Naive thymus-derived CD8-positive, alpha-beta T cell (primary cell): ENCODE measurements at places on chromosomes 12 and 14.

DNA sequence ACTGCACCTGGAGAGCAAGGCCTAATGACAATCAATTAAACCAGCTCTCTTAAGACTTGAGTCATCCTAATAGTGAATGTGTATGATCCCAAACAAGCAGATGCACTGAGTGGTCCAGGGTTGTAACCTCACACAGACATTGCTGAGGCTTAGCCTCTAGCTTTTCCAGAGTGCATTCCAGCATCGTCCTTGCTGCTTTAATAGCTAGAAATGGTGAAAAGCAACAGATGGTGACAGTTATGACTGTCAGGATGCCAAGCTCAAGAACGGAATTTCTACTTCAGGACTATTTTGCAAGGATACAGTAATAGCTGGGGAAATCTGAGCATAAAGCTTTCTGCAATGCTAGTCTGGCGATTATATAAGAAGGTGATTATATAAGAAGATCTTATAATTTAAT, 34.6 kb downstream of the PTPRR start:
- DNase-seq = no peak
- H3K27me3 ChIP-seq = no peaks in the 10 kb centered on the region
- H3K36me3 ChIP-seq = no peaks in the 10 kb centered on the region
- H3K27ac ChIP-seq = no peak overlapping the region
- H3K4me1 ChIP-seq = no peaks in the 10 kb centered on the region
- no peak overlapping the region for H3K4me3 ChIP-seq

DNA sequence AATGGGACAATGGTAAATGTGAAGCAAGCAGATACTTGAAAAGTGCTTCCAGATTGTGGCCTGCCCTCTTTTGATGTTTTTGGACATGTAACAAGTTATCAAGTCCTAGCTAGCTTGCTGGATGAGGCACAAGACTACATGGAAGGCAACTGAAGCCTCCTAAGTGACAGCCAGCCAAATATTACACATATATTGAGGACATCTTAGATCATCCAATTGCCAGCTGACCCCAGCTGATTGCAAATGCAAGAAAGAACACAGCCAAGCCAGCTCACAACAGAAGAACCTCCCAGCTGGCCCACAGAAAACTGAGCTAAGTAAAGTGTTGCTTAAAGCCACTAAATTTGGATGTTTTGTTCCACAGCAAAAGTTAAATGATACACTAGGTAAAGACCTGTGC, 156.9 kb downstream of the SRGAP1 start:
- H3K4me1 ChIP-seq = no peaks in the 10 kb centered on the region
- peaks cover 4% of the 10 kb centered on the region for H3K36me3 ChIP-seq
- H3K27me3 ChIP-seq = peaks cover 15% of the 10 kb centered on the region
- H3K27ac ChIP-seq = no peak overlapping the region
- DNase-seq = no peak

GRCh38 chr14:64209444-64210131, 84.6 kb downstream of the ESR2 start:
- no peak overlapping the region for H3K4me3 ChIP-seq
- peaks cover 5% of the 10 kb centered on the region for H3K36me3 ChIP-seq
- H3K27ac ChIP-seq = no peak overlapping the region
- DNase-seq = no peak
- no peaks in the 10 kb centered on the region for H3K4me1 ChIP-seq

DNA sequence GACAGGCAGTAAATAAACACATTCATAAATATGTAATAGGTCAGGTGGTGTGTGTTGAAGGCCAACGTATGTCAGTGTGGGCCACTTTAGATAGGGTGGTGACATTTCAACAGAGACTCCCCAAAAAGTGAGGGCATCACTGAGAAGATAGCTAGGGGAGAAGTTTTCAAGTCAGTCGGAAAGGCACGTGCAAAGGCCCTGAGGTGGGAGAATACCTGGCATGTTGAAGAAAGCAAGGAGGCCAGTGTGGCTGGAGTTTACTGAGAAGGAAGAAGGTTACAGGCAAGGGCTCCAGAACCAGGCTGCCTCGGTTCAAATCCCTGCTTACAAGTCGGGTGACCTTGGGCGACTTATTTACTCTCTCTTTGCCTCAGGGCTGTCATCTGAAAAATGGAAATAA, 11.0 kb upstream of the HEBP1 start:
- H3K27ac ChIP-seq = no peak overlapping the region
- H3K36me3 ChIP-seq = no peaks in the 10 kb centered on the region
- no peak overlapping the region for H3K4me3 ChIP-seq
- no peaks in the 10 kb centered on the region for H3K4me1 ChIP-seq
- H3K27me3 ChIP-seq = no peaks in the 10 kb centered on the region
- no peak for DNase-seq

GRCh38 chr12:13373131-13373530, 176.6 kb downstream of the EMP1 start:
- H3K27me3 ChIP-seq = peaks cover 4% of the 10 kb centered on the region
- no peaks in the 10 kb centered on the region for H3K36me3 ChIP-seq
- H3K4me1 ChIP-seq = no peaks in the 10 kb centered on the region
- DNase-seq = no peak

DNA sequence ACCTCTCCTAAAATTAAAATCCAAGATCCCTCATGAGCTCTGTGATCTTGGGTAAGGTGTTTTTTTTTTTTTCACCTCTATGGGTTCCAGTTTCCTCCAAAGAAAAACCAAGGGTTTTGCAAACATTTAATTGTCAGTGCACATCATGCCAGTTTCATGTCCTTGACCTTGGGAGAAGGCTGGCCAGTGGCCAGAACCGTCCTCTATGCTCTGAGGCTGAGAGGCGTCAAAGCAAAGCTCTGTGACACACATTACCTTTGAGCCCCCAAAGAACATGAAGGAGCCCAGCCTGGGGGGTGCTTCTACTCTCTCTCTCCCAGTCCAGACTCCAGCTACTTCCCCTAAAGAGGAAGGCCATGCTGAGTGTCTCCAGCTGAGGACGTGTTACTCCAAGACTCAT, 145.5 kb upstream of the TMEM132C start:
- H3K27ac ChIP-seq = no peak overlapping the region
- no peaks in the 10 kb centered on the region for H3K36me3 ChIP-seq
- H3K27me3 ChIP-seq = no peaks in the 10 kb centered on the region
- H3K4me1 ChIP-seq = no peaks in the 10 kb centered on the region
- no peak for DNase-seq

GRCh38 chr14:20697273-20698017, 8.9 kb downstream of the ANG start:
- H3K27ac ChIP-seq = no peak overlapping the region
- H3K36me3 ChIP-seq = no peaks in the 10 kb centered on the region
- no peaks in the 10 kb centered on the region for H3K27me3 ChIP-seq
- H3K4me3 ChIP-seq = no peak overlapping the region
- no peaks in the 10 kb centered on the region for H3K4me1 ChIP-seq

- H3K4me1 ChIP-seq = no peaks in the 10 kb centered on the region
- no peak overlapping the region for H3K4me3 ChIP-seq
- no peak for DNase-seq
- H3K27ac ChIP-seq = no peak overlapping the region
These were observed 251.3 kb downstream of the ALX1 start for GRCh38 chr12:85531341-85531740.

DNA sequence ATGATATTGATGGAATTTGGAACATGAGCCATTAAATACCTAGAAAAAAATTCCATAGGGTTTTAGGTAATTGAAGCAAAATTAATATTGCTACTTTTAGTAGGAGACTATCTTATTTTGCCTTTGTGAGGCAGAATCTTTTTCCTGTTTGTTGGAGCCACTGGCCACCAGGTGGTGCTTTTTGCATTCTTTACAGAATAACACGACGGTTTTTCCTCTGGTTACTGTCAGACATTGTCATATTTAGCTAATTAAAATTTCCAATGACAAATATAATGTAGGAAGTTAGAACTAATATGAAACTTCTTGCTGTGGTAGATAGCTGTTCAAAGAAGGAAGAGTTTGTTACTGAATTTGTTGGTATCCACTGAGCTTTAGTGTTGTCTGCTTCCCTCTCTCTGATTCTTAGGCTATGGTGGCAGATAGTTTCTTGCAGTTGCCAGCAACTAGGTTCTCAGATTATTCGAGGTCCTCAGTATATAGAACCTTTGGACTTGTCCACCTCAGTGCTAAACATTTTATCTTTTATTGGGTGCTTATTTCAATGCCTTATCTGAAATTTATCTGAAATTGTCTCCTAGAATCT, 25.7 kb downstream of the RAB21 start:
- H3K36me3 ChIP-seq = no peaks in the 10 kb centered on the region
- peak; percentile 45 for DNase-seq
- H3K27me3 ChIP-seq = no peaks in the 10 kb centered on the region
- H3K27ac ChIP-seq = peak overlapping the region; percentile 45

GRCh38 chr12:116484807-116485206, 74.4 kb upstream of the MAP1LC3B2 start:
- no peak overlapping the region for H3K4me3 ChIP-seq
- no peaks in the 10 kb centered on the region for H3K36me3 ChIP-seq
- peaks cover 10% of the 10 kb centered on the region for H3K4me1 ChIP-seq
- no peaks in the 10 kb centered on the region for H3K27me3 ChIP-seq
- no peak overlapping the region for H3K27ac ChIP-seq

DNA sequence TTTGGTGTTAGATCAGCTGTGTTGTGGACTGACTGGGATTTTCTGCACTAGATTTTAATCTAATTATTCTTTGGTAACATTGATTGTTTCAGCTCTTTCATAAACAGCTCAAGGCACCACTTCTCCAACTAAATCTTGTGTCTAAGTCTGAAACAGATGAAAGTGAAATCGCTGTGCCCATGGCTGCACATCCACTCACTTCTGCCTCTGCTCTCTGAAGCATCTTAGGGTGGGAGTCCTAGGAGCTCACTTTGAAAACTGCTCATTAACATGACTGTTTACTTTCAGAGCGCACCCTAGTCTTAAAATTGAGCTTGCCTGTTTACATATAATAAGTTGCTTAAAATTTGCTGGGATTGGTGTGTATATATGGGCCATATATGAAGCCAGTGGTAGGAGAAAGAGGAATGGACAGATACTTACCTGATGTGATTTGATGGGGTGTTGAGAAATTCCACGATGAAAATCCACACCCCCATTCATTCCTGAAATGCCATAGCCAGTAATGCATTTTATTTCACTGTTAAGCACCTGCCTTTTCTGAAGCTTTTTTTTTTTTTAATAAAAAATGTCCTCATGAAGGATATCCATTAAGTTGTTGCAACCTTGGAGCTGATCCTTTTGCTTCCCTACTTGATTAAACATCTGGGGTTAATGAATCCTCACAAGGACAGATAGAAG, 52.8 kb downstream of the PPFIBP1 start:
- H3K4me1 ChIP-seq = peaks cover 3% of the 10 kb centered on the region
- no peak overlapping the region for H3K4me3 ChIP-seq
- H3K27me3 ChIP-seq = no peaks in the 10 kb centered on the region
- DNase-seq = no peak
- H3K27ac ChIP-seq = no peak overlapping the region
- no peaks in the 10 kb centered on the region for H3K36me3 ChIP-seq

- no peak overlapping the region for H3K4me3 ChIP-seq
- H3K27me3 ChIP-seq = no peaks in the 10 kb centered on the region
- H3K4me1 ChIP-seq = no peaks in the 10 kb centered on the region
- H3K36me3 ChIP-seq = no peaks in the 10 kb centered on the region
These were observed 23.3 kb upstream of the SLC15A5 start for GRCh38 chr12:16300736-16301135.

GRCh38 chr12:25692115-25693035, 139.3 kb upstream of the LMNTD1 start:
- no peak overlapping the region for H3K4me3 ChIP-seq
- DNase-seq = no peak
- H3K27me3 ChIP-seq = no peaks in the 10 kb centered on the region
- no peak overlapping the region for H3K27ac ChIP-seq

GRCh38 chr12:65832217-65832616, 7.9 kb downstream of the HMGA2 start:
- H3K27ac ChIP-seq = no peak overlapping the region
- H3K36me3 ChIP-seq = no peaks in the 10 kb centered on the region
- peaks cover 15% of the 10 kb centered on the region for H3K27me3 ChIP-seq
- no peak overlapping the region for H3K4me3 ChIP-seq
- no peak for DNase-seq

DNA sequence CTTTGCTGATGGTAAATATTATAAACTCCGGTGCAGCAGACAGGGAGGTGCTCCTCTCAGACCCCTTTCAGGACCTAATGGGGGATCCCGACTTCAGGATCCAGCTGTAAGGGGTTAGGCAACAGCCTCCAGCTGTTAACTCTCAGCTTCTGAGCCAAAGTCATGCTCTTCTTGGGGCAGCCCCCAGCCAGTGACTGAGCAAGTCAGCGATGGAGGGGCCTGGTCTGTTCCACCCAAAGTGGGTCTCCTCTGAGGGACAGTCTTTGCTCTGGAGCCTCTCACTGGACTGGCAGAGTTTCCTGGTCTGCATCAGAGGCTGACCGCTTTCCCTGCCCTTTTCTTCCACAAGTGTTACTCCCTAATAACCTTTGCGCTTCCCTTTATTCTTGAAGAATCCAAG, 184.2 kb upstream of the DIO3 start:
- no peak for DNase-seq
- H3K27me3 ChIP-seq = peaks cover 20% of the 10 kb centered on the region
- H3K36me3 ChIP-seq = no peaks in the 10 kb centered on the region
- no peak overlapping the region for H3K27ac ChIP-seq

DNA sequence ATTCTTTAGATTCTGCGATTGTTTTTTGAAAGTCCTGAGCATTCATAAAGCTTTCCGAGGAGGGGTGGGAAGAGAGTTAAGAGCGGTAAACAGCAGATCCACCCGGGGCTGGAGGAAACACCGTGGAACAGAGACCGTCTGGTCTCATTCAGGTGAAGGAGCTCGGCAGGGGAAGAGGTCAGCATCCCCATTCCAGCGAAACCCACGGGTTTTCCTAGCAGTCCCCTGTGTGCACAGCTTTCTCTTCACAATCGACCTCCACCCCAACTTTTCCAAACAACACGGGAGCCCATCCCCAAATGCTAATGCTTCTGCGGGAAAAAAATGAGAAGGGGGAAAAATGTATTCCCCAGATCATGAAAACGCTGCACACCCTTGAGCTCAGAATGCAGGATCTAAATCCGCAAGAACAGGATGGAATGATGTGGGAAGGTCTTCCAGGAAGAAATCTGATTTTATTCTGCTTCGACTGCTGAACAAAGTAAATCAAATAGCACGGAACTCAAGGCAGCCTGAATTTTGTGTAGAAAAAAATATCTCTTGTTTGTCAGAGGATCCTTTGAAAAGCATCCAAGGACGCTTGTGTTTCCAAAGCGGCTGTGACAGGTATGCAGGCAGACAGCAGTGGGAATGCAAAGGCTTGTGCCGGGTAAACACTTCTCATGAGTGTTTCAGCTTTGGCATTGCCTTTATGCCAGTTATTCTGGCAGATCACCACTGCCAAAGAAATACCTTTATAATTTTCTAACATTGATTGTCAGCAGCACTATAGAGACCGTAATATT, 128.8 kb downstream of the NDUFA12 start:
- H3K27me3 ChIP-seq = peaks cover 91% of the 10 kb centered on the region
- no peak for DNase-seq
- H3K36me3 ChIP-seq = peaks cover 3% of the 10 kb centered on the region
- H3K4me3 ChIP-seq = peak overlapping the region; percentile 77
- H3K27ac ChIP-seq = no peak overlapping the region

GRCh38 chr12:20366776-20367409, 1.4 kb upstream of the PDE3A start:
- H3K27ac ChIP-seq = no peak overlapping the region
- peaks cover 14% of the 10 kb centered on the region for H3K4me1 ChIP-seq
- H3K27me3 ChIP-seq = peaks cover 30% of the 10 kb centered on the region
- no peak for DNase-seq
- H3K36me3 ChIP-seq = no peaks in the 10 kb centered on the region

- no peaks in the 10 kb centered on the region for H3K27me3 ChIP-seq
- H3K36me3 ChIP-seq = peaks cover 2% of the 10 kb centered on the region
- H3K27ac ChIP-seq = peak overlapping the region; percentile 88
- H3K4me3 ChIP-seq = peak overlapping the region; percentile 48
These were observed 3.6 kb upstream of the TNFRSF1A start for GRCh38 chr12:6345319-6346091.

GRCh38 chr14:64801046-64801445, 78.7 kb downstream of the SPTB start:
- no peak overlapping the region for H3K27ac ChIP-seq
- no peak for DNase-seq
- no peaks in the 10 kb centered on the region for H3K27me3 ChIP-seq
- no peaks in the 10 kb centered on the region for H3K4me1 ChIP-seq
